Aorta (tissue), 5 donors: ENCODE measurements at places on chromosomes 5 and 9. TPM values are rescaled to one million over a fixed set of nuclear protein-coding genes. Genes with fewer than 3 reads are reported as not detected.

DNA sequence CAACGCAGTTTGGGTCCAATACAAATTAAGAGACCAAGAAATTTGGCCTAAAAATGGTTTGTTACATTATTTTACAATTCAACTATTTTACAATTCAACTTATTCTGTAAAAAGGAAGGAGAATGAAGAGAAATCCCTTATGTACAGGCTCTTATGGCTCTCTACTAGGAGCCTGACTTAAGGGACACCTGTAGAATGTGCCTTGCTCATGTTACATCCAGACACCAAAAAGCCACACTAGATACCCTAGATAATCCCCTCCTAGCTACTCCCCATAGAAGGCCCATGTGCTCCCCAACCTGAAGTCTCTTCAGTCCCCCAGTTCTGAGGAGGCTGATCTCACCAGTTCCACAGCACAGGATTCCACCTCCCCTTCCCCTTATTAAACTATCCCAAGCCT lies 14.1 kb upstream of the NNT start:
- H3K27me3 ChIP-seq: no peaks in the 10 kb centered on the region
- H3K27ac ChIP-seq: no peak overlapping the region
- no peaks in the 10 kb centered on the region for H3K36me3 ChIP-seq
- no peaks in the 10 kb centered on the region for H3K4me1 ChIP-seq

The LCN9 gene
- not detected for total RNA-seq

DNA sequence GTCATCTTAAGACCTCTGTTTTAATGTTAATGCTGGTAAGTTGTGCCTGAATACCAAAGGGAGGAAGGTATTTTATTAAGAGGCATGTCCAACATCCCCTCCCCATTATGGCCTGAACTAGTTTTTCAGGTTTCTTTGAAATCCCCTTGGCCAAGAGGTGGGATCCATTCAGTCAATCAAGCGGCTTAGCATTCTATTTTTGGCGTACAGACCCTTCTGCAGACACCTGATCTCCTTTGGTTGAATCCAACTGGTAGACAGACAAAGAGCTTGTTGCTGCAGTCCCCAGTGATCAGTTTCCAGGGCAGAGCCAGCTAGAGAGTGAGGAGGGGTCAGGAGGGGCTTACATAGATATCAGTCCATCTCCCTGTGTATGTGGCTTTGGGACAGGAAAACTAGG lies 7.9 kb upstream of the KCNMB1 start:
- H3K4me1 ChIP-seq: no peaks in the 10 kb centered on the region
- H3K27ac ChIP-seq: no peak overlapping the region
- DNase-seq: no peak
- no peak overlapping the region for H3K4me3 ChIP-seq
- no peaks in the 10 kb centered on the region for H3K27me3 ChIP-seq

DNA sequence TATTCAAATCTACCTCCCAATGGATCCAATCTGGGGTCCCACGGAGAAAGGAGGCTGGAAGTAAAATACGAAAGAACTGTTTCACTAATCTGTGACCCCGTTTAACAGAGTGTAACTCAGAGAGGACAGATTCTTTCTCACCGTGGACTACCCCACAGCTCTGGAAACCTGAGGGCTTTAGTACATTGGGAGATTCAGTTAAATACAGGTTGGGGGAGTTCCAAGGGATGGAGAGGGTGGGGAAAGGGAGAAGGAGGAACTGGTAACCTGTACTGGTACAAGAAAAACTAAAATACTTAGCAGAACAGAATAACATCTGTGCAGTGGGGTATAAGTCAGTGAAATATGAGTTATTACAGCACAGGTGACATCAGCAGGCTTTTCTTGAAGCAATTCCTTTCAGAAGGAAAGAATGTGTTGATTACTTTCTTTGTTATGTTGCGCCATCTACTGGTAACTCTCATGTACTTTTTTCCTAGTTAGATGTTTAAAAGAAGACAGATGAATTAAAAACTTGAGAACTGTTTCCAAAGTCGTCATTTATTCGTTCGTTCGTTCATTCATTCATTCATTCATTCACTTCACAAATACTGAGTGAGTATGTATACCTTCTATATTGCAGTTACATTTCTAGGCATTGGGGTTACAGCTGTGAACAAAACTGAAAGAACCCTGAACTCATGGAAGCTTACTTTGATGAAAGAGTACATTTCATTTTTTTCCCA lies 30.0 kb upstream of the STOM start:
- no peaks in the 10 kb centered on the region for H3K36me3 ChIP-seq
- DNase-seq: no peak
- no peak overlapping the region for H3K27ac ChIP-seq
- H3K4me3 ChIP-seq: no peak overlapping the region
- no peaks in the 10 kb centered on the region for H3K4me1 ChIP-seq

GRCh38 chr5:89930591-89931392 lies 478.8 kb downstream of the CETN3 start:
- no peak overlapping the region for H3K4me3 ChIP-seq
- no peaks in the 10 kb centered on the region for H3K27me3 ChIP-seq
- H3K4me1 ChIP-seq: peaks cover 6% of the 10 kb centered on the region
- H3K27ac ChIP-seq: no peak overlapping the region

DNA sequence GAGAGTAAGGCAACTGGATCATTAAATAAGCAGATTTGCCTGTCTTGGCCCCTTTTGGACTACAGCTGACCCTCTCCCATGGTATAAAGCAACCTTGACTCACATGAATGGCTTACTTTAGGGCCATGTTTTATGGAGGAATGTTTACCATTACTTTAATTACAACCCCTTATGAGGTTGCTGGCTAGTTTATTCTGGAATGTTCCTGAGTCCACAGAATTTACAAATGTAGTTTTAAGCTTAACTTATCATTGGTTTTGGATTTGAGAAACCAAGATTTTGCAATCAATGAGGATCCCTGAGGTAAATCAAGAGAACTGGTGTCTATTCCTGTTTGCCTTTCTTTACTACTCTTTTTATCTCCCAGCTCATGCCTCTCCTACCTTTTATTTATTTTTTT lies 15.7 kb downstream of the SLC28A3 start:
- H3K36me3 ChIP-seq: no peaks in the 10 kb centered on the region
- no peak overlapping the region for H3K27ac ChIP-seq
- DNase-seq: no peak
- no peaks in the 10 kb centered on the region for H3K4me1 ChIP-seq

GRCh38 chr9:127612939-127613582 lies 984 bp downstream of the STXBP1 start:
- H3K27ac ChIP-seq: no peak overlapping the region
- no peaks in the 10 kb centered on the region for H3K36me3 ChIP-seq
- H3K4me3 ChIP-seq: peak overlapping the region; percentile 63
- H3K4me1 ChIP-seq: no peaks in the 10 kb centered on the region

DNA sequence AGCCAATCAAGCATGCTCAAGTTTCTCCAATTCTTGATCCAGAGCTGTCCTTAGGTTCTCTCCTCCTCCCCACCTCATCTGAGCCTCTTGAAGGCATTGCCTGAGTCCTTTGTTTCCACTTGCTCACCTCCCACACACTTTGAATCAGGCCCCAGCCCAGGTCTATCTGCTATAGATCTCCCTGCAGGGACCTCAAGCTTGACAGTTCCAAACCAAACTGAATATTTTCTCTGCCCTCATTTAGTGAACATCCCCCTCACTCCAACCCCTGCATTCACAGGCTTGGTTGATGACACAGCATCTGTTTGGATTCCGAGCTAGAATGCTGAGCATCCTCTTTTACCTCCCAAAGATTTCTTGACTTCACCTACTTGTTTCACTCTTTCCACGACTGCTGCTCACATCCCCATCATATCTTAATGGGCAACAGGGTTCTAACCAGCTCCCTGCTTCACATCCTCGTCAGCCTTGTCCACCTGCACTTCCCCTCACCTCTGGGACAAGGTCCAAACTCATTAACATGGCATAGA lies 474.5 kb downstream of the ZSWIM6 start:
- peaks cover 1% of the 10 kb centered on the region for H3K4me1 ChIP-seq
- no peaks in the 10 kb centered on the region for H3K27me3 ChIP-seq
- H3K27ac ChIP-seq: no peak overlapping the region
- no peak overlapping the region for H3K4me3 ChIP-seq
- no peak for DNase-seq

DNA sequence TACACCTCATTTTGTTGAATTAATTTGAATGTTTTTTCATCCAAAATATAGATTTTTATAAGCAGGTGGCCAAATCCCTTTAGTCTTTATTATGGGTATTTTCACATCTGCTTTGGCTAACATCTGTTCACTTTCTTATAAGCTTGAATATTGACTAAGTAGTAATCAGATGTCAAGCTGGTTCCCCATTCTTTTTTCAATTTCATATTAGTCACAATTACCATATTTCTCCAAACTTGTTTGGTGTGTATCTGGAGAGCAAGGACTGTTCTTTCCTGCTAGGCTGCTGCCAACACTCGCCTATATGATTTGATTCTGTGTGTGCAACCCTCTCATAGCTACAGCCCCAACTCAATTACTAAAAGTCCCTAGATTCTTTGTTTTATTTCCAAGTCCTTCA lies 608.5 kb downstream of the PSAT1 start:
- H3K27ac ChIP-seq: no peak overlapping the region
- no peak overlapping the region for H3K4me3 ChIP-seq
- H3K36me3 ChIP-seq: no peaks in the 10 kb centered on the region

DNA sequence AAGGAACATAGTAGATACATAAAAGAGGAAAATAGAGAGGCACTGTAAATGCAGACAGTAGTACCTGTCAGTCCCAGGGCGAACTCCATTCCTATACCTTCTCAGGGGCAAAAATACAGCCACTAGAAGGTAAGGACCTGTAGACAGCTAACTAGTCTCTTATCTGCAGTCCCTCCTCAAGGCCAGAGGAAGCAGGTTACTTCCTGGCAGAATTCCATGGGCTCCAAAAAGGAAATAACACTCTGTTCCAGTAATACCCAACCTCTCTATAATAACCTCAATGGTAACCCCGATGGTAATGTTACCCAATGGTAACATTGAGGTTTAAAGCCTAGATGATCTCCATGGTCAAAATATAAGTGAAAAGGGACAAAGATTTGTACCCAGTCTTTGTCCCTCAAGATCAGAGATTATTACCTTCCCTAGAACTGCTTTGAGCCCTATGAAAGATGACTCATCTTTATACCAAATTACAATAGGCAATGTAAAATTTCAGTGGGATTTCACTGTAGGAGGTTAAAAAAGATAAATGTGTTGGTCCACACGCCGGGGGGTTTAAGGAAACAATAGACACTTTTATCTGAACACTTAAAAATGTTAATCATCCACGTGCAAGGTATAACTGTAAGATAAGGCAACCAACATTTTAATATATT lies 113.0 kb downstream of the DENND1A start:
- no peak overlapping the region for H3K4me3 ChIP-seq
- H3K36me3 ChIP-seq: no peaks in the 10 kb centered on the region
- no peak overlapping the region for H3K27ac ChIP-seq
- no peak for DNase-seq
- H3K27me3 ChIP-seq: no peaks in the 10 kb centered on the region

DNA sequence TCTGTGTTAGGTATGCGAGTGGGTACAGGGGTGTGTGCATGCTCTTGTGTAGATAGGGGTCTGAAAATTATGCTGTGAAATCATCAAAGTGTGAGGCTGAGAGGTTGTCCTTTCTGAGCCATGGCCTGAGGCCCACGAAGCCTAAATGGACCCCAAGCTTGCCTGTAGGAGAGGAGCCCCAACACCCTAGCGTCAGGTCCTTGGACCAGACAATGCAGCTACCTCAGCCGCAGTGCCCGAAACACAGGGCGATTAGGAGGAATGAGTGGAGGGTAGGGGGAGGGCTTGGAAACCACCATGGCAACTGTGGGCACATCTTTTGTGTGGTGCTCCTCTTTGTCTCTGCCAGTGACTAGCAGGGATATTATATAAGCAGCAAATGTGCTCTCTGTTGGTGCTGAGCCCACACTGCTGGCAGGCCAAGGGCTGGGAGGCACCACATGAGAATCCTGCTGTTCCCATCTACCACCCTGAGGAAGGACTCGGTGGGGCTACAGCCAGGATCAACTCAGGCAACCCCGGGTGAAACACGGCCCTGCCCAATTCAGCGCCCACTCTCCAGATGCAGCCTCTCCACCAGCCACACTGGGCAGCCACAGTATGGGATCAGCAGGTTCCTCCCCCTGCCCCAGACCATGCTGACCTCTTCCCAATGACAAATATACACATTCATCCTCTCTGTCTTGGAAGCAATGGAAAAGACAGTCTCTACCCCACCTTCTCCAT lies 84.6 kb upstream of the FSTL4 start:
- no peaks in the 10 kb centered on the region for H3K4me1 ChIP-seq
- no peaks in the 10 kb centered on the region for H3K27me3 ChIP-seq
- H3K4me3 ChIP-seq: no peak overlapping the region
- H3K36me3 ChIP-seq: no peaks in the 10 kb centered on the region

- H3K27me3 ChIP-seq: no peaks in the 10 kb centered on the region
- DNase-seq: no peak
- no peaks in the 10 kb centered on the region for H3K4me1 ChIP-seq
- no peak overlapping the region for H3K4me3 ChIP-seq
- no peak overlapping the region for H3K27ac ChIP-seq
Observed at GRCh38 chr5:14574891-14575508, 6.6 kb upstream of the OTULINL start.

- no peaks in the 10 kb centered on the region for H3K27me3 ChIP-seq
- H3K4me3 ChIP-seq: no peak overlapping the region
- no peaks in the 10 kb centered on the region for H3K4me1 ChIP-seq
- no peak for DNase-seq
Observed at GRCh38 chr5:76372323-76373054, 30.6 kb upstream of the IQGAP2 start.

DNA sequence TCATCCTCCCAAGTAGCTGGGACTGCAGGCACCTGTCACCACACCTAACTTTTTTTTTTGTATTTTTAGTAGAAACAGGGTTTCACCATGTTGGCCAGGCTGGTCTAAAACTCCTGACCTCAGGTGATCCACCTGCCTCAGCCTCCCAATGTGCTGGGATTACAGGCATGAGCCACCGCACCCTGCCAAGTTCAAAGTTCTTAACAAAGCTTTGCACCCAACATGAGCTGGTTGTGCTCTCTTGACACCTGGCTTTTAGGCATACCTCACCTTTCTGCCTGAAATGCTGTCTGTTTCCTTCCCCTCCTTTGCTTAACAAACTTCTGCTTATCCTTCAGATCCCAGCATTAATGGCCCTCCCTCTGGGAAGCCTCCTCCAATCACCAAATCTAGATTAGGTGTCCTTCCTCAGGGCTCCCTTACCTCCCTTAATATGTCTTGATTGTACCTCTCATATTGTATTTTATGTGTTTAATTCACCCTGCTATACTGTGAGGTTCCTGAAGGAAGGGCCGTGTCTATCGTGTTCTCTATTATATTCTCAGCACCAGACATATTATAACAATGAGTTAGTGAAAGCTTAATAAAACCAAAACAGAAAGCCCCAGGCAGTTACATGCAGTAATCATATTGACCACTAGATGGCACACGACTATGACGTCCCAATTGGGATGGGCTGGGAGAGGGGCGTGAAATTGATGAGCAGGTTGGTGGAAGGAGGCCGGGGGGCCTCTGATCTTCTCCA lies 62.9 kb upstream of the PPARGC1B start:
- no peaks in the 10 kb centered on the region for H3K36me3 ChIP-seq
- no peaks in the 10 kb centered on the region for H3K27me3 ChIP-seq
- no peak for DNase-seq
- H3K27ac ChIP-seq: no peak overlapping the region
- H3K4me3 ChIP-seq: no peak overlapping the region
